Ureter (tissue), 1 donor: ENCODE measurements at places on chromosomes 11 and 22. TPM values are rescaled to one million over a fixed set of nuclear protein-coding genes. Genes with fewer than 3 reads are reported as not detected.

- no peak for DNase-seq
These were observed 21.4 kb upstream of the EHF start for GRCh38 chr11:34599406-34599945.

Gene WNT11
- total RNA-seq, result 1.7 TPM

Gene CCDC73
- total RNA-seq, result 0.26 TPM

Gene TESMIN
- total RNA-seq, result 7.7 TPM

DNA sequence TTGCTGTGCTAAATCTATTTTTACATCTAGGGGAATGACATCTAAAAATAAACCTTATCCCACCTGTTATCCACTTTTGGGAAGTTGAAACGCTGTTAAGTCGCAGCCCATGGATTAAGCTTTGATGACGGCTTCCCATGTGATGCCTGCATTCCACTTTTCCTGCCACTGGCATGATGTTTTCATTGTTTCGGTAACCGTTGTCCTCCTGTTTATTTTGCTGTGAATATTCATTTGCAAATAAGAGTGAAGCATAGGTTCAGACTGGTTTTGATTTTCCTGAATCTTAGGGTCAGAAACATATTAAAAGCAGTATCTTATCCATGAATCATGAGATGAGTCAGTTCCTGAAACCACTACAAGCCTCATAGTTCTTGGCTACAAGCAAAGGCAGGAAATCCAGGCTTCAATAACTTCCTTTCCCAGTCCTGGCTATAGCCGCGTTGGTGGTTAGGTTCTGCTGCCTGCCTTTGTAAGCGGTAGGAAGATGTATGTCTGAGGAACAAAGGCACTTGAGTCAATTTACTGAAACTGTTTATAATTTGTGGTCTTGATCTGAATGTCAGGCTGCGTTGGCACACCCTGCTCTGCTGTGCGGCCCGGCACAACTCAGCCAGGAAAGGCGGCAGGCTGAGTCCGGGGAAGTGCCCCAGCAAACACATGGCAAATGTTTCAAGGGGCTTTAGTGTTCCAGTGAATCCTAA, 19.4 kb downstream of the TEAD1 start:
- no peak for DNase-seq

Gene PDE2A
- total RNA-seq, result 49.6 TPM

- peak; percentile 77 for DNase-seq
These were observed 47.1 kb downstream of the ADM start for GRCh38 chr11:10351765-10352641.

GRCh38 chr11:34189191-34189590, 83.8 kb downstream of the NAT10 start:
- DNase-seq, result no peak

Gene TRIM48
- total RNA-seq, result not detected

Gene CHADL
- total RNA-seq, result 8.9 TPM

GRCh38 chr11:95641495-95641894, 148.1 kb downstream of the FAM76B start:
- DNase-seq, result peak; percentile 50

Gene KCNJ11
- total RNA-seq, result 0.70 TPM

Gene CPT1B
- total RNA-seq, result 62.3 TPM

Gene MRGPRX3
- total RNA-seq, result not detected

DNA sequence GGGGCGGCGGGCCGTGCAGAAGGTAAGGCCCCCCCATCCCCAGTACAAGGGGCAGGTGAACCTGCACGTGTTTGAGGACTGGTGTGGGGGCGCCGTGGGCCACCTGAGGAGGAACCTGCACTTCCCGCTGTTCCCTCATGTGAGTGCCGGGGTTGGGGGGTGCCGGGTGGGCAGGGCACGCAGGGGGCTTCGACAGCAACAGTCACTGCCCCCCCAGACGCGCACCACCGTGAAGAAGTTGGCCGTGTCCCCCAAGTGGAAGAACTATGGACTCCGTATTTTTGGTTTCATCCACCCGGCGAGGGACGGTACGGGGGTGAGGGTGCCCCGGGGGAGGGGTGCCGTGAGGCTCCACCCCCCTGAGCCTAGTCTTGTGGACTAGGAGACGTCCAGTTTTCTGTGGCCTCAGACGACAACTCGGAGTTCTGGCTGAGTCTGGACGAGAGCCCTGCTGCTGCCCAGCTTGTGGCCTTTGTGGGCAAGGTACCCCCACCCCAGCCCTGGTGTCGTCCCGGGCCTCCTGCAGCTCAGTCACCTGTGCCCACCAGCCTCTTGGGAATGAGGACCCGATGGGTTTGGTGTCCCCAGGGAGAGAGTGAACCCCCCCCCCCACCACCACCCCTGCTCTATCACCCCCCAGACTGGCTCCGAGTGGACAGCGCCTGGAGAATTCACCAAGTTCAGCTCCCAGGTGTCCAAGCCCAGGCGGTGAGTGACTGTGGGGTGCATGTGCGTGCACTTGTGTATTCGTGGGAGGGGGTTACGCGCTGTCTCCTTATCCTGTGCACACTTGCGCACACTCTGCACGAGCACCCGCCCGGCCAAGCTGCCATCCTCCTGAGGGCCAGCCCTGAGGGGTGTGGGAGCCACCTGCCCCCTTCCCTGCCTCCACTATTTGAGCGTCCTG, 3.8 kb downstream of the B4GALNT4 start:
- DNase-seq, result no peak

Gene HORMAD2
- total RNA-seq, result not detected
